NCI-H2081 (cell line): ENCODE measurements at places on chromosomes 12 and 14.

- no peak for DNase-seq
Observed at GRCh38 chr12:47844264-47845019, 24.7 kb upstream of the HDAC7 start.

DNA sequence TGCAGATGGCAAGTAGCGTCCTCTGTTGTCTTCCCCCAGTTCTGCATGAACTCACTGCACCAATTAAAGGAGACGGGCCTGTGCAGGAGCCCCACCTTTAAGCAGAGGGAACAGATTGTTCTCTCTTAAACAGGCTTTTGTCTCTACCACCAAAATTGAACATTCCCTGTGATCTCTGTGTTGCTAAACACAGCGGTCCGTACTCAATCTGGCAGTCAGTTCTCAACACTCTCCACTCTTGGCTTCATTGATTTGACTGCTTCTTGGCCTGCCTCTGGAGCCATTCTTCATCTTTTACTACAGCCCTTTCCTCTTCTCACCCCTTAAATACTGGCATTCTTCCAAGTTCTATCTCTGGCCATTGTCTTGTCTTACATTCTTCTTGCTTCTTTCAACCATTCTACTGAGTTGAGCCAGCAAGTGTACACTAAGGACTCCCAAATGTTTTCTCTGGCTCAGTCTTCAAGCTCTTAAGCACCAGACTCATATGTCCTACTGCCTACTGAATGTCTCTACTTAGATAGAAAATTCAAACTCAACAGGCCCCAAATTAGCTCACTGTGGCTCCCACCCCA, 8.0 kb upstream of the NT5DC3 start:
- DNase-seq, result no peak

DNA sequence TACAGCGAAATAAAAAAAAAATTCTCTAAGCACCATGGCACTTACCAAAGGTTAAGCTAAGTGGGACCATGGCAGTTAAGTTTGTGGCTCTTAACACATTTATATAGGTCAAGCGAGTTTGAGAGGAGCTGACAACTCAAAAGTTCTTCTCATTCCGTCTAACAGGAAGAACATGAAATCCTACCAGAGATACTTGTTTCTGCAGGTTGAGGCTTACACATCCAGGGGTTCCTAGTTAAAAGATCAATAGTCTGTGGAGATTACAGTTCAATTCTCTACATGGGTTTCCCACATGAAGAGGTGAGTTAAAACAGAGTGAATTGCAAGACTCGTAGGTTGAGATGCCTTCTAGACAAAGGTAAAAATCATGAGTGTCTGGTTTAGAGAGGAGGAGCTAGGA, 142.6 kb downstream of the EMP1 start:
- DNase-seq, result no peak

GRCh38 chr12:111201036-111201435, 167.9 kb downstream of the PHETA1 start:
- no peak for DNase-seq

GRCh38 chr14:61300754-61301153, 19.6 kb upstream of the TMEM30B start:
- no peak for DNase-seq

DNA sequence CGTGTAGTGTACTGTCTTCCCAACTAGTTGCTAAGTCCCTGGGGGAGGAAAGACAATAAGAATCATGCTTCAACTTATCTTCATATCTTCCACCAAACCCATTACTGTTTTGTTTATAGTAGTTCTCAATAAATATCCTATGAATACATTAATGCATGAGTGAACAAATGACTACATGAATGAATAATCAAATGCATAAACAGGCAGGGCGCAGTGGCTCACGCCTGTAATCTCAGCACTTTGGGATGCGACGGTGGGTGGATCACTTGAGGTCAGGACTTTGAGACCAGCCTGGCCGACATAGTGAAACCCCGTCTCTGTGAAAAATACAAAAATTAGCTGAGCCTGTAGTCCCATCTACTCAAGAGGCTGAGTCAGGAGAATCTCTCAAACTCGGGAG, 32.1 kb upstream of the NR2C1 start:
- DNase-seq, result no peak

DNA sequence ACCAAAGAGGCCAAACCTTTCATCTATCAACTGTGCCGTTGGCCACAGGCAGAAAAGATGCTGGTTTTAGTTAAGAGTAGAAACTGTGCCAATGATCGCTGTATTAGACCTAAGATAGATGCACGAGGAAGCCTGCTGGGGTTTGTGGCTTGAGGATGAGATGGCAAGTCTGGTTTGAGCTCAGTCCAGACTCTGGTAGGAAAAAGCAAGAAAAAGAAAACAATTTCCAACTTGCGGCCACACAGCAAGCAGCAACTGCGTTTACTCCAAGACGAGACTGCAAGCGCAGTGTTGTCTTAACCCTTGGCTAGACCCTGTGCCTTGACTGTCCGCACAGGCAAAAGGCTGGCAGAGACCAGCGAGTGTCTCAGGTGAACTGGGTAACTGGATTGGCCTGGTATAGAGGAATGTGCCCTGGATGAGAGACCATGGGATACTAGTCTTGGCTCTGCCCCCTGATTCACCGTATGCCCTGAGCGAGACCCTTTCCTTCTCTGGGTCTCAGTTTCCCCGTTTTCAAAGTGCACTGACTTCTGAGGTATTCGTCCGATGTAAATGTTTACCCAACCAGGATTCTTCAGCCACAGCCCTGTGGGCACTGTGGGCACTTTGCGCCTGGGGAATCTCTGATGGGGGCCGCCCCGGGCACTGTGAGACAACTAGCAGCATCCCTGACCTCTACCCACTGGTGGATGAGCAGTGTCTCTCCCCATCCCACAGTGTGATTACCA, 113.4 kb downstream of the DICER1 start:
- no peak for DNase-seq
